ENCODE measurements at places on chromosomes 12 and 14.

- DNase-seq, result no peak
These were observed 128.0 kb upstream of the RAP1B start for GRCh38 chr12:68482660-68483059.

- no peak for DNase-seq
These were observed 62.3 kb downstream of the SINHCAF start for GRCh38 chr12:31263661-31264060.

- no peak for DNase-seq
These were observed 66.6 kb downstream of the CLMN start for GRCh38 chr14:95253039-95253630.

GRCh38 chr12:18700271-18700670 is 37.5 kb downstream of the PLCZ1 start:
- DNase-seq, result no peak

DNA sequence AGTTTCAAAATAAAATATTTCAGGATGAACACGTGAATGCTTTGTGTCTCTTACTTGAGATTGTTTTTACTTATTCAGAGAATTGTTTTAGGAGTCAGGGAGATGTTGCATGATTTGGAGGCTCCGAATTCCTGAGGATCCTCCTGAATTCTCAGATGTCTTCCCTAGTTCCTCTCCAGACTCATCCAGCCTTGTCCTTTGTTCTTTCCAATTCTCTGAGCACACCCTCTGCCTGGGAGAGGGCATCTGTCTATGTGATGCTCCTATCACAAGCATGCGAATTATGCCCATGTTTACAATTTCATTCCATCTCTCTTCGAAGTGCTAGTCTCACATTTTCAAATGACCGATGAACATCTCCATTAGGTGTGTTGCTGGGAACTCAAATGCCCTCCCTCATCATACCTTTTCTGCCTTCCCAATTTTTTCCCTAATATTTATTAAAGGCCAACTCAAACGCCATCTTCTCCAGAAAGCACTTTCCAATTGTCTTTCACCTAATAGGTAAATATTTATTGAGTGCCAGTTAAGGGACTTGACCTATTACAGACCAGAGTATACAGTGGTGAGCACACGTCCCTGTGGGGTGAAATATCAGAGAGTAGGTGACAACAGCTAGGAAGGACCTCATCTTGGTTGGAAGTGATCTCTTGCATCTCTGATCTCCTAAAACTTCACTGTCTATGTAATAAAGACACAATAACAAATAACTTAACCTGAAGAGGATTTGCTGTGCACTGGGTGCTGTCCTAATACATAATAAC is 64.4 kb downstream of the ARF6 start:
- no peak for DNase-seq

- no peak for DNase-seq
These were observed 15.5 kb downstream of the ARF6 start for GRCh38 chr14:49908433-49908782.

- DNase-seq, result no peak
These were observed 21.3 kb upstream of the TUBA1C start for GRCh38 chr12:49243631-49244030.

- no peak for DNase-seq
These were observed 100.2 kb downstream of the B4GALNT3 start for GRCh38 chr12:559906-560455.

- DNase-seq, result peak; percentile 41
These were observed 23.0 kb downstream of the KLRK1 start for GRCh38 chr12:10366875-10367274.

GRCh38 chr12:32272465-32272864 is 126.9 kb upstream of the FGD4 start:
- DNase-seq, result no peak

DNA sequence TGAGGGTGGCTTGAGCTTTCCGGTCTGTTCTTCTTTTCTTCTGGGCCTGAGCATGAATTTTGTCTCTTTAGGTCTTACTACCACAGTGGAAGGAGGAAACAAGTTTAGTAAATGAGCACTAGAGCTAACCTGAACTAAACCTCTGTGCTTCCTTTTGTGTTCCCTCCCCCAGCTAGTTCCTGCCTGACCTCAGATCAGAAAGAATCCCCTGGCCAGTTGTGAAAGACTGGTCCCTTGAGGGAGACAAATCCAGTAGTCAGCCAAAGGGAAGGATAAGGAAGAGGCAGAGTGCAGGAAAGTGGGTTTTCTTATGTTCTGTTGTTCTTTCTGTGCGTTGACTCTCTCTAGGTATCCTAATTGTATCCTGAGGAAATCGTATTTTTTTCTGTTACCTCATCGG is 17.5 kb downstream of the ZNF664 start:
- no peak for DNase-seq

- no peak for DNase-seq
These were observed 167.0 kb upstream of the FKBP4 start for GRCh38 chr12:2627835-2628191.

DNA sequence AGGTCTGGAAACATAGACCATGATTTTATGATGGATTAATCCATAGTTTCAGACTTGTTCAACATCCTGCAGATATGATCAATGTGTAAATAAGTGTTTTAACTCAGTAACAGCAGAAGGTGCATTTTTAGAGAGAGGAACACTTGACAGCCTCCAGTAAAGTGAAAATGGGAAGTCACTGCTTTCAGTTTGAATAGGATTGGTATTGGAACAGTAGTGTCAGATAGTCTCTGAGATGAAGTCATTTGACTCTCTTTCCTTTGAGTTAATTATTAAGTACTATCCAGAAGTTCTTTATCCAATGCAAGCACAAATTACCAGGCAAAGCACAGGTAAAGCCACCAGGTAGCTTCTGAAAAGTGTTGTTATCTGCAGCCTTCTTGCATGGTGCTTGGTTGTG is 14.5 kb upstream of the NAV3 start:
- no peak for DNase-seq

DNA sequence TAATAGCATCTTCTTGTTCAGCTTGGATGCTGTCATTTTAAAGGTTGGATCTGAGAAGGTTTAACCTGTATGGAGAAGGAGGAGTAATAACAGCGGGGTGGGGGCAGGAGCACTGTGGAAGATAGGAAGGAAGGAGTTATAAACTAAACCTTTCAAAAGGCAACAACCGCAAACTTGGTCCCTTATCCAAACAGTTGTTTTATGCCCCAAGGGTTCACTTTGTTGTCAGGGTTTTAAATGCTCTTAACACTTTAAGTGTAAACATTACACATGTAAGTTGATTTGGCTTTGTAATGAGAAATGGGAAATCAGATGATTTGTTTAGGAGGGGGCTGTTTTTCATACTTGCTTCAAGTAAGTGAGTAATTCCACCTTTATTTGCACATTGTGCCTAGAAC is 3.0 kb downstream of the NPAS3 start:
- DNase-seq, result peak; percentile 26

DNA sequence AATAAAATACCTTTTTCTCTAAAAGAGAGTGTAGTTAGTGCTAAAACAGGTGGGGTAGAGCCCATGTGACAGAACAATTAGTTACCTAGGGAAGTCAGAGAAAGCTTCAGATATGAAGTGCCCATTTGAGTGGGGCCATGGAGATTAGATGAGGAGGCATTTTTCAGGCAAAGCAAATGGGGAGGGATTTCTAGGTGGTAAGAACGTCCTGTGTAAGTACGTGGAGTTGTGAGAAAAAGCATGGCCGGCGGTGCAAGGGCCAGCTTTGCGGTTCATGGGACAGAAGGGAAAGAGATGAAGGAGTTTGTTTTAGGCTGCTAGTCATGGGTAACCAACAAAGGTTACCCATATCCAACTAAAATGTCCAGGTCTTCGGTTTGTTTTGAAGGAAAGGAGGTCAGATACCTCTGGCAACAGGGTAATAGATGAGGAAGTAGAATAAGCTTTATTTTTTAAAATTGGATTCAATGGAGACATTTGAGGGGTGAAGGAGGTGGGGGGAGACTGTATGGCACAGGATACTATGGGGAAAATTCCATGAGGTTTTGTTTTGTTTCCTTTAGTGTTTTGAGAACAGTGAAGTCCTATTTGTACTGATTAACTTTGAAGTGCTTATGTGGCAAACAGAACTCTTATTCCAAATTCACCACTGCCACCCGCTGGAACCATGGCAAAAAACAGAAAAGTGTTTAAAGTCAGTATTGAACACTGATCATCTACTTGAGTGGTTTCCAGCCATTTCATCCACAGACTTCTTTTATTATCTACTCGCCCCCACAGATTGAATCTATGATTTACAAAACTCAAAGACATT is 10.0 kb upstream of the SNRPF start:
- peak; percentile 50 for DNase-seq

DNA sequence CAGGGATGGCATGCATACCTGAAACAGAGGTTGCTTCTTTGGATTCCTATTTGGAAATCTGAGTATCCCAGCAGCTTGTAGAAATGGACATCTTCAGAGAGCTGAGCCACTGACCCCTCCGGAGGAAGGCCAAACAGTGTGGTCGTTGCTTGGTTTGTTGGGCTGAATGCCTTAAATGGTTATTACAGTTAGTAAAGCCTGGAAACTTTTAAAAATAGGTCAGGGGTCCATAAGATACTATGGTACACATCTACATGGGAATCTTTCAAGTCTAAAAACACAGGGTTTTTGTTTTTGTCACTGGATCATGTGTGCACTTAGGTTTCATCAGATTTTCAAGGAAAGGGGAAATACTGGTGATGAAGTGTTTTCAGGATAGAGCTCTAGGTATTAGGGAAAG is 7.7 kb downstream of the DYRK2 start:
- no peak for DNase-seq

DNA sequence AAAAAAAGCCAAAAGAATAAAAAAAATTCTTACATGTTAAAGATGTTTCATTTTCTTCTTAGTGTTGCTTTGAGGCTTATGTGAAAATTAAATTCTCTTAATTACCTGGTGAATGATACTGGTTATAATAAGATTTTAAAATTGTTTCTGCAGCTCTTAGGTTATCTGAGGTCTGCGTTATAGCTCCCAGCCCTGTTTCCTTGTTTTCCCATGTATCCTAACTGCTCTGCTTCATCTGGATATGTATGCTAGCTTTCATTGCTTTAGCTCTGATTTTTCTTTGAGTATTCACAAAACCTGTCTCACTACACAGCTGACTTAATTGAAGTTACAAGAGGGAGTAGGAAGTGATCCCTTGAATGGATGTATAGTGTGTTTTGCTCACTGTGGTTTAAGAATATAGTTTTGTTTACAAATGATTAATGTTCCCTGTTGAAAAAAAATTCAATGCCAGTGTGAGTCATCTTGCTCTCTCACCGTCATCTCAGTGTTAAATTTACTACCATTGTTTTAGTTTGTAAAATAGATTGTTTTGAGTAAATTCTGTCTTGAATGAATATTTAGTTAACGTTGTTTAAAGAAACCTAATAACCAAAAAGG is 26.8 kb downstream of the CPSF6 start:
- DNase-seq, result no peak

- DNase-seq, result peak; percentile 40
These were observed 41.9 kb downstream of the TPH2 start for GRCh38 chr12:71980538-71980937.

DNA sequence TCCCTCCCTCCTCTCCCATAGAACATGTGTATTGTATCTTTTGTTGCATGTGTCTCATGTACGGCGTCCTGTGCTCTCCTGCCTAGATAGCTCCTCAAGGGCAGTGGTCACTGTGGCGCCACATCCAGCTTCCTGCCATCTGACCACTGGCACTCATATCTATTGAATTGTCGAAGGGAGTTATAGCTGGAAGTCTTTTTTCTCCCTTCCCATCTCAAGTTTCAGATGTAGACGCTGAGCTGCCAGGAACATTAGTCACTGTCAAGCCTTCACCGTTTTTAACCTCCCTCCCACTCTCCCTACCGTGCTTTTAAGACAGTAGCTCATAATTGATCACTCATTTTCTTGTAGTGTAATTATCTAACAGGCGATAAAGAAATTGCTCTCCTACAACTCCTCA is 33.0 kb downstream of the MTHFD1 start:
- no peak for DNase-seq

Data from NCI-H1417 (cell line).